ENCODE measurements at places on chromosomes 5 and 9. TPM values are rescaled to one million over a fixed set of nuclear protein-coding genes. Genes with fewer than 3 reads are reported as not detected.

DNA sequence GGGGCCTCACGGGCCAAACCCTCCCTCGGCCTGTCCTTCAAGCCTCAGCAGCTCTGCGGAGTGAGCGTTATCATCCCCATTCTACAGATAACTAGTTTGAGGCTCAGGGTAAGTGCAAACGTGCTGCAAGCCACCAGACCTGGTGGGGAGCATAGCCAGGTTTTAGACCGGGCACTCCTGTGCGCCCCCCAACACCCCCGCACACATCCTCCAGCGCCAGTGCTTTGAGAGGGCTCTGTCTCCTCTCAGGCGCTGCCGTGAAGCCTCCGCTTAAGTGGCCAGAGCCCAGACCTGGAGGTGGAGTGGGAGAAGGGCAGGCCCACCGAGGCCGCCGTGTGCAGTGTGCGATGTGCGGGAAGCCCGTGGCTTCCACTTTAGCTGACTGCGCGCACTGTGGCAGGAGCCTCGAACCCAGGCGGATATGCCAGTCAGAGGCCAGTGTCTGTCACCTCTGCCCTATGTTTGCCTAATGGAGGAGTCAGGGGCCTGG, 1.6 kb upstream of the MGAT1 start:
- H3K36me3 ChIP-seq = peaks cover 33% of the 10 kb centered on the region
- H3K27me3 ChIP-seq = no peaks in the 10 kb centered on the region
- peak overlapping the region; percentile 99 for H3K27ac ChIP-seq
- peak; percentile 89 for DNase-seq
- H3K4me3 ChIP-seq = peak overlapping the region; percentile 73

- DNase-seq = no peak
- H3K36me3 ChIP-seq = no peaks in the 10 kb centered on the region
- no peaks in the 10 kb centered on the region for H3K4me1 ChIP-seq
- peaks cover 5% of the 10 kb centered on the region for H3K27me3 ChIP-seq
Observed at GRCh38 chr9:14447103-14447502, 133.2 kb upstream of the NFIB start.

FOXD4L5 gene
- 0.39 TPM for total RNA-seq

DNA sequence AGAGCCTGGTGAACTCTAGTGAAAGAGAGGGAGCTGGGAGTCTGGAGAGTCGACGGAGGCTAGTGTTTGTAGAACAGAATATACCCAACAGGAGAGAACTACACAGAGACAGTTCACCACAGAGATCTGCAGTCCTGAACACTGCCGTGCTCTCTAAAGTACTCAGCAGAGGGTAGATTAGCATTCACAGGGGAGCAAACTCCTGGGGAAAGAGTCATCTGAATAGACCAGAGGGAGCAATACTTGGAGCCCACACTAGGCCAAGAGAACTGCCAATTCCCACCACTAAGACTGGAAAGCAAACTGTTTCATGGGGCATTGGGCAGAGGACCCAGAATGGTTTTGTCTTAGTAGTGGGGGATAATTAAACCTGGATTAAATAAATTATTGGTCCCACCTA, 235.6 kb downstream of the EDIL3 start:
- no peak overlapping the region for H3K4me3 ChIP-seq
- H3K27me3 ChIP-seq = no peaks in the 10 kb centered on the region
- DNase-seq = no peak
- H3K27ac ChIP-seq = no peak overlapping the region
- no peaks in the 10 kb centered on the region for H3K36me3 ChIP-seq
- H3K4me1 ChIP-seq = no peaks in the 10 kb centered on the region

- H3K27me3 ChIP-seq = no peaks in the 10 kb centered on the region
- H3K36me3 ChIP-seq = no peaks in the 10 kb centered on the region
- no peak for DNase-seq
Observed at GRCh38 chr5:36669015-36669651, 62.7 kb downstream of the SLC1A3 start.

Data from spleen (tissue), 13 donors.